ENCODE measurements at places on chromosomes 2 and 18. TPM values are rescaled to one million over a fixed set of nuclear protein-coding genes. Genes with fewer than 3 reads are reported as not detected.

PDIA6 gene
- total RNA-seq, result 508 TPM

IL36A gene
- not detected for total RNA-seq

REG3A gene
- total RNA-seq, result not detected

TGFA gene
- not detected for total RNA-seq

GAREM2 gene
- total RNA-seq, result 0.89 TPM

CCDC85A gene
- 1.6 TPM for total RNA-seq

MCEE gene
- 15.2 TPM for total RNA-seq

AP1S3 gene
- total RNA-seq, result 2.3 TPM

SPATA3 gene
- not detected for total RNA-seq

C2orf66 gene
- total RNA-seq, result not detected

CDH2 gene
- total RNA-seq, result 22.5 TPM

ACVR1C gene
- not detected for total RNA-seq

TLX2 gene
- not detected for total RNA-seq

SYT4 gene
- total RNA-seq, result not detected

SKOR2 gene
- total RNA-seq, result not detected

NEU2 gene
- total RNA-seq, result not detected

TMEFF2 gene
- not detected for total RNA-seq

IL1R2 gene
- 0.53 TPM for total RNA-seq

CNTNAP5 gene
- not detected for total RNA-seq

DUSP2 gene
- total RNA-seq, result 3.5 TPM

MAP3K19 gene
- not detected for total RNA-seq

NETO1 gene
- total RNA-seq, result 0.29 TPM

RSAD2 gene
- total RNA-seq, result not detected

NT5C1B gene
- not detected for total RNA-seq

MEMO1 gene
- 91.7 TPM for total RNA-seq

SCYGR4 gene
- not detected for total RNA-seq

SLC4A3 gene
- 5.7 TPM for total RNA-seq

LYG1 gene
- 1.1 TPM for total RNA-seq

ADGRF3 gene
- under 0.01 TPM for total RNA-seq

KRCC1 gene
- total RNA-seq, result 24.6 TPM

FBXO15 gene
- 0.53 TPM for total RNA-seq

MDH1B gene
- total RNA-seq, result 0.53 TPM

PLA2R1 gene
- total RNA-seq, result 5.1 TPM

C1QL2 gene
- not detected for total RNA-seq

STARD6 gene
- total RNA-seq, result 0.35 TPM

TEKT4 gene
- not detected for total RNA-seq

ZSWIM2 gene
- not detected for total RNA-seq

RALB gene
- total RNA-seq, result 81.3 TPM

INHA gene
- total RNA-seq, result not detected

FEV gene
- not detected for total RNA-seq

ATOH8 gene
- total RNA-seq, result 7.4 TPM

PIAS2 gene
- total RNA-seq, result 9.2 TPM

RGPD4 gene
- total RNA-seq, result not detected

PTGR3 gene
- 24.8 TPM for total RNA-seq

CREG2 gene
- total RNA-seq, result 0.58 TPM

HYCC2 gene
- 2.3 TPM for total RNA-seq

ERMN gene
- total RNA-seq, result not detected

PSMA8 gene
- total RNA-seq, result not detected

BCL2 gene
- not detected for total RNA-seq

CIB4 gene
- total RNA-seq, result not detected

SF3B1 gene
- 119 TPM for total RNA-seq
